ENCODE measurements at places on chromosomes 11 and 22. TPM values are rescaled to one million over a fixed set of nuclear protein-coding genes. Genes with fewer than 3 reads are reported as not detected.

ACAD8 gene
- 19.4 TPM for total RNA-seq

BTG4 gene
- total RNA-seq, result not detected

CARD18 gene
- total RNA-seq, result not detected

RIMBP3B gene
- total RNA-seq, result 1.6 TPM

IFTAP gene
- total RNA-seq, result 12.1 TPM

OSBPL5 gene
- total RNA-seq, result 20.5 TPM

OR10D3 gene
- not detected for total RNA-seq

TUBGCP6 gene
- 76.7 TPM for total RNA-seq

MYRF gene
- 0.27 TPM for total RNA-seq

TSPAN32 gene
- 92.6 TPM for total RNA-seq

CARD16 gene
- 5.9 TPM for total RNA-seq

CEND1 gene
- not detected for total RNA-seq

ALDH3B1 gene
- total RNA-seq, result 30.7 TPM

OR5B21 gene
- total RNA-seq, result not detected

GGTLC3 gene
- not detected for total RNA-seq

SH3BP1 gene
- 32.3 TPM for total RNA-seq

C2CD2L gene
- total RNA-seq, result 7.8 TPM

CNGA4 gene
- 0.27 TPM for total RNA-seq

GLB1L2 gene
- total RNA-seq, result 1.3 TPM

DGAT2 gene
- 1.1 TPM for total RNA-seq

PVALB gene
- not detected for total RNA-seq

YWHAH gene
- 94.8 TPM for total RNA-seq

OR5A1 gene
- under 0.01 TPM for total RNA-seq

CCDC87 gene
- 0.27 TPM for total RNA-seq

UBQLNL gene
- total RNA-seq, result 0.81 TPM

SERGEF gene
- total RNA-seq, result 36.9 TPM

CRYBB3 gene
- not detected for total RNA-seq

NRGN gene
- 5.1 TPM for total RNA-seq

PATE2 gene
- not detected for total RNA-seq
